ENCODE measurements at places on chromosomes 3 and 15. TPM values are rescaled to one million over a fixed set of nuclear protein-coding genes. Genes with fewer than 3 reads are reported as not detected.

The SLCO2A1 gene
- not detected for total RNA-seq

The PLSCR5 gene
- total RNA-seq: not detected

The SAXO2 gene
- total RNA-seq: 0.64 TPM

The RCN2 gene
- total RNA-seq: 34.7 TPM

The TNFAIP8L3 gene
- 0.18 TPM for total RNA-seq

The TEX55 gene
- total RNA-seq: not detected

The GOLGA6L9 gene
- 1.2 TPM for total RNA-seq

The PYGO1 gene
- total RNA-seq: not detected

The NRROS gene
- total RNA-seq: 27.7 TPM

The C3orf85 gene
- total RNA-seq: not detected

The NOX5 gene
- 0.23 TPM for total RNA-seq

The LHFPL4 gene
- not detected for total RNA-seq

The ZMYND10 gene
- total RNA-seq: 1.9 TPM

The BOC gene
- not detected for total RNA-seq

The TM4SF1 gene
- total RNA-seq: not detected

Measured in activated naive CD4-positive, alpha-beta T cell treated with anti-CD3 and anti-CD28 coated beads, Interleukin-2, amount 50 U/mL, for 72 hours (primary cell).